ENCODE measurements at places on chromosomes 7 and 10.

DNA sequence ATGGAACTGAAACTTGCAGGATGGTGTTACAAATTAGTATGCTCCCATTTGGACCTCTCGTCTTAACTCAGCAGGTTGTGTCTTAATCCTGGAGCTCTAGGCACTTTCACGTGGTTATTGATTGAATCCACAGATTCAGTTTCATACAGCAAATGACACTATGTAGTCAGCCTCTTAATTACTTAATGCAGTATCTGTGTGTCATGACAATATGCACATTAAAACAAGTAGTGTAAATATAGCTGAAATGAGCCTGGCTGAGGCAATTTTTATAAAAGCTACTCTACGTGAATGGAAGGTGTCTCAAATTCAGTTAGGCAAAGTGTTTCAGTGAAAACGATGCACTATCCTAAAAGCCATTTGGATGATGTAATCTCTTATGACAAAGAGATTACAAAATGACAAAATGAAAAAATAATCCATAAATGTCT is 86.8 kb downstream of the CD36 start:
- DNase-seq, result no peak

DNA sequence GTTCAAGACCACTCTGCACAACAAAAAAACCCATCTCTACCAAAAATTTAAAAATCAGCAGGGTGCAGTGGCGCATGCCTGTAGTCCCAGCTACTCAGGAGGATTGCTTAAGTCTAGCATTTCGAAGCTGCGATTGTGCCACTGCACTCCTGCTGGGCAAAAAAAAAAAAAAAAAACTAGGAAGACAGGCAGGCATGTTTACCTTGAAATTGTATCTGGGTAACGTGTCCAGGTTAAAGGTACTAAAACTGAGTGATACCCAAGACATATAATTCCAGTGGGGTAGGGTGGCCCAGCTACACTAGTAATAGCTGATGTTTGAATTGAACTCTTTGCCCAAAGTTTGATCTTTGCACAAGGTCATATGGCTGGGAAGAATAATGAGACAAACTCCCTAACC is 16.2 kb downstream of the GHITM start:
- DNase-seq, result no peak

GRCh38 chr10:66819691-66820090 is 106.1 kb upstream of the LRRTM3 start:
- no peak for DNase-seq

DNA sequence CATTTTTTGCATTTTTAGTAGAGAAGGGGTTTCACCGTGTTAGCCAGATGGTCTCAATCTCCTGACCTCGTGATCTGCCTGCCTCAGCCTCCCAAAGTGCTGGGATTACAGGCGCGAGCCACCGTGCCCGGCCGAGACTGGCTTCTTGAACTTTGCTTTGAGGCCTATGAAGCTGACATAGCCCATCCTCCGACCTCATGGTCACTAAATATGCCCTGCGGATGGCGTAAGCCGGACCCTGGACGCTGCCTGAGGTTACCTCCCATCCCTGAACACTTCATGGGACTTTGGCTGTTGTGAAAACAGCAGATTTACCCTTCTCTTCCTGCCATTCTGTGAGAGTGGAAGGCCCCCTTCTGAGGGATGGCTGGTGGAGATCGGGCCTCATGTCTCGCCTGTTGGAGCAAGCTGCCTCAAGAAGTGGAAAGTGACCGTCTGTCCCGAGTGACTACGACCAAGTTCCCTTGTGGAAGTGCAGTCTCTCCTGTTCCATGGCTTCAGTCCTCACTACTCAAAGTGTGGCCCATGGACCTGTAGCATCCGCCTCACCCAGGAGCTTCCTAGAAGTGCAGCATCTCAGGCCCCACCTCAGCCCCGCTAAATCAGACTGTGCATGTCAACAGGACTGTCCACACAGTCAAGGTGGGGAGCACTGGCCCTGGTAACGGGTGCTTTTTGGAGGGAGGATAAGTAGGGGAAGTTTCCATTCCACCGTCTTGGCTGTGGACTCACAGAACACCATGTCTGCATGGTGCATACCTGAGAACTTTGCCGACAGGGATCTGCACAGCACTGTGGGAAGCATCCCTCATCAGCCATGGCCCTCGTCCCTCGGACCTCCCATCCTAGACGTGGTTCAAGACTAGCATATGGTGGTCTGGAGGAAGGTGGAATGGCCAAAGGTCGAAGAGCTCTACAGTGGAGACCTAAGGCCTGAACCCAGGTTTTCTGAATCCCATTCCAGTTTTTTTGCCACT is 210.5 kb upstream of the SHH start:
- no peak for DNase-seq

GRCh38 chr7:33108554-33109004 is 625 bp downstream of the RP9 start:
- no peak for DNase-seq

DNA sequence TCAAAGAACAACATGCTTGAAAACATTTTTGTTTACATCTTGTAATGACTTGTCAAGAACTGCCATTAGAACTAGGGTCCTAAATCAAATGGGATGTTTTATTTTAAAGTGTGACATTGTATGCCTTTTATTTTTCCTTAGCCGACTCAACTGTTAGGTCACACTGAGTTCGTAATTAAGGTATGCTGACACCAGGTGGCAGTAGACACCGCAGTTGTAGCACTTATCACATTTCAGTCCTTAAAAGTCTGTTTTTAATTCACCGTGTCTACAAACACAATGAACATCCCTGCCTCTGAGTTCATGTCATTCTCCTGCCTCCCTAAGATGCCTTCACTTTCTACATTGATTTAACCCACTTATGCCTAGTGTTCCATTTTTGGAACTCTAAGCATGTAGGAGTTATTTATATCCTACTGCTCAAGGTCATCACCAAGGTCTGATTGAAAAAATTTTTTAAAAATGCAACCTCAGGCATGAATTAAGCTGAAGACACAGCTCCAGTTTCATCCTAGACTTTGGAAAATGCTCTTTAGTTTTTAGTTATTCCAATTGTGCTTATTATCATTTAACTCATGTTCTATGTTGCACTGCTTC is 186.1 kb downstream of the BMPER start:
- DNase-seq, result no peak

DNA sequence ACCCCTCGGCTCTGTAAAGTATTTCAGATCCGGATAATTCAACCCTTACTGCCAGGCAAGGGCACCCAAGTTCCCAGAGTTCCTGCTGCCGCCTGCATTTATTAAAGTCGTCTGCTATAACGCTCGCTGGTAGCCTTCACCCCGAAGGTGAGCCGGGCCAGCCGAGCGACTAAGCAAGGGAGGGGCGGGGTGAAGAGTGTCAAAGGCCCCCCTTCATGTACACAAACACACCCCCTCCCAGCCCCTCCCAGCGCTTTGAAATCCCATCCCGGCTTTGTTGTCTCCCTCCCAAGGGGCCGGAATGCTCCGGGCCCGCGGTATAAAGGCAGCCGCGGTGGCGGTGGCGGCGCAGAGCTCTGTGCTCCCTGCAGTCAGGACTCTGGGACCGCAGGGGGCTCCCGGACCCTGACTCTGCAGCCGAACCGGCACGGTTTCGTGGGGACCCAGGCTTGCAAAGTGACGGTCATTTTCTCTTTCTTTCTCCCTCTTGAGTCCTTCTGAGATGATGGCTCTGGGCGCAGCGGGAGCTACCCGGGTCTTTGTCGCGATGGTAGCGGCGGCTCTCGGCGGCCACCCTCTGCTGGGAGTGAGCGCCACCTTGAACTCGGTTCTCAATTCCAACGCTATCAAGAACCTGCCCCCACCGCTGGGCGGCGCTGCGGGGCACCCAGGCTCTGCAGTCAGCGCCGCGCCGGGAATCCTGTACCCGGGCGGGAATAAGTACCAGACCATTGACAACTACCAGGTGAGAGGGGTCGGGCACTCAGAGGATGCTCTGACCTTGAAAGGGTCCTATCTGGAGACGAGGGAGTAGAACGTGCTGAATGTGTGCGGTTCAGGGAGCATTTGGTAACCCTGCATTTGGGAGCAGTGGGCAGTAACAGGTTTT is at the start of gene DKK1:
TSS of gene DKK1 (plus strand) at position 349 of the 889 bp plus-strand sequence. CDS start at position 503, 154 bp downstream.
- no peak for DNase-seq

GRCh38 chr7:13945670-13946069 is 43.8 kb downstream of the ETV1 start:
- DNase-seq, result no peak

DNA sequence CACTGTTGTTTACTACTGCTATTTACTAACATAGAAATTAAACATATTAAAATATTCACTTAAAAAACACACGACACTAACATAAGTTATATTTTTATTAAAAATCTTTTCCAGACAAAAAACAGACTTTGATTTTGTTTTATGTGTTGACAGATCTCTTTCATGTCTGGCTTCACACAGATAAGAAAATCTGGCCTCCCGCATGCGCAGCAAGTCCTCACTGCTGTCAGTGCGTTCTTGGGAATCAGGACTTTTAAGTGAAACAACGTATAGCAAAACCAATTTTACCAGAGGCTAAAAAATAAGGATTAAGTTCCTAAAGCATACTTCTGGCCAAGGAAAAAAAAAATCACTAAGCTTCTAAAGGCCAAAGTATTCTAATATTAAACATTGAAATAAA is 1.2 kb upstream of the IDI1 start:
- DNase-seq, result no peak

- DNase-seq, result no peak
Observed at GRCh38 chr7:4073052-4073451, 609.0 kb upstream of the FOXK1 start.

- no peak for DNase-seq
Observed at GRCh38 chr7:134365341-134366054, 48.8 kb upstream of the SLC35B4 start.

DNA sequence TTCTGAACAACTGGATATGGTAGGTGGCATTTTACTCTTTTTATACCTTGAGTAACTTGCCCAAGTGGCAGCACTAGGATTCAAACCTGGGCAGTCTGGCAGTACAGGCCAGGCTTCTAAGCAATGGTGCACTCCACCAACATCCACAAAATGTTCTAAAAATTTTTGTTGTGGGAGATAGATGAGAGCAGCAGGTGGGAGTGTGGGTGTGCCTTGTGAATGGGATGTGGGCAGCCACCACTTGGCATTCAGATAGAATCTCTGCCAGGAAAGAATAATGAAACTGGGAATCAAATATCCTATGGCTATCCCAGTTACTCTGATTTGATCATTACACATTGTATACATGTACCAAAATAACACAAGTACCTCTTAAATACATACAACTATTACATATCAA is 810.7 kb downstream of the MAGI2 start:
- DNase-seq, result no peak

GRCh38 chr10:78802431-78802830 is 266.3 kb upstream of the ZMIZ1 start:
- no peak for DNase-seq

GRCh38 chr10:86951184-86951761 is 6.1 kb downstream of the MMRN2 start:
- DNase-seq, result no peak

- no peak for DNase-seq
Observed at GRCh38 chr7:105267244-105267643, 121.5 kb downstream of the SRPK2 start.

- no peak for DNase-seq
Observed at GRCh38 chr7:1354661-1355567, 104.4 kb downstream of the MICALL2 start.

DNA sequence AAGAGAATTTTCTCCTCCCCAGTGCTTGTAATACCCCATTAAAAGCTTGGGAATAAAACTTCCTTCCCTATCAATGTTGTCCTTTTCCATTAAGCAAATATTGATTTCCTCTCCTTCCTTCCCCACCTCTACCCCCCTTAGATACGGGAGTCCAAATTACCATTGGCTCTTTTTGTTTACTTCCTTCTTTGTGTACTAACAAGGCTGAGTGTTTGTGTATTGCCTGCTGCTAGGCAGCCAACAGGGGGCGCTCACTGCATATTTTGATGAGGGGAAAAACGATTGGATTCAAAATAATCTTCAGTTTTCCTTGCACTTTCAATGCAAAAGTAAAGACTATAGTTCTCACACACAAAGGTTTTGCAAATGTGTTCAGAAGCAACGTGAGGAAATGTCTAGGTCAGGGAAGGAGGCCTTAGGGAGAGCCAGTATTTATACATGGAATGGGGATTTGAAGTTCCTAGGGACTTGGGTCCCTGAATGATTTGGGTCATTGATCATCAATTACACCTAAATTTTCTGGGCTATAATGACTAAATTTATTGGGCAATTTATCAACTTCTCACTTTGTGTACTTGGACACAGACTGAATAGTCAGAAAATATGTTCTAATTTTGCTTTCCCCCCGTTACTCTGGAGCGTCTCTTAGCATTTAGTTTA is 23.6 kb upstream of the VPS41 start:
- DNase-seq, result peak; percentile 6

DNA sequence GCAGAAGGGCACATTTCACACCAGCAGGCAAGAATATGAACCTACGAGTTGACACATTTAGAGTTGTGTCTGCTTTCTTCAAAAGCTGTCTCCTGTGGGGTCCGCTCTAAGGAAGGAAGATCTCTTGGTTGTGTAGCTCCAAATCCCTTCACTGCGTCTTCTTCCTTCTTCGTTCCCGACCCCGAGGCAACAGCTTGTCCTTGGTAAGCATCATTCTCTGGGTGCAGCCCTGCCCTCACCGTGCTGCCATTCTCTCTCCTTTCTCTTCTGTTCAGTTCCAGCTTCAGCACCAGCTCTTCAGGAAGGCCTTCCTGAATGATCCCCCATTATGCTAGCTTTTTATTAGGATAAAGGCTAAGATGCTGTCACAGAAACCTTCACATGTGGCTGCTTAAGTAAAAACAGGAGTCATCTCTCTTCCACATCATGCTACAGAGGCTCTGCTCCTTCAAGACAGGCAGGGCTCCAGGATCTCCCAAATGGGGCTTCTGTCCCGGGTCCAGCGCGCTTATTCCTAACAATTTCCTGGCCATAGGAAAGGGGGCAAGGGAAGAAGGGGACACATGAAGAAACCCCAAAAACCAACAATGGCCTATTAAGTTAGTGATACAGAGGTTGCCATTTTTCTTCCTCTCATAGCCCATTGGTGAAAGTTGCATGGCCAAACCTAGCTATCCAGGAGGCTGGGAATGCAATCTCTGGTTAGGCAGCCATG is 52.2 kb upstream of the SHH start:
- no peak for DNase-seq

DNA sequence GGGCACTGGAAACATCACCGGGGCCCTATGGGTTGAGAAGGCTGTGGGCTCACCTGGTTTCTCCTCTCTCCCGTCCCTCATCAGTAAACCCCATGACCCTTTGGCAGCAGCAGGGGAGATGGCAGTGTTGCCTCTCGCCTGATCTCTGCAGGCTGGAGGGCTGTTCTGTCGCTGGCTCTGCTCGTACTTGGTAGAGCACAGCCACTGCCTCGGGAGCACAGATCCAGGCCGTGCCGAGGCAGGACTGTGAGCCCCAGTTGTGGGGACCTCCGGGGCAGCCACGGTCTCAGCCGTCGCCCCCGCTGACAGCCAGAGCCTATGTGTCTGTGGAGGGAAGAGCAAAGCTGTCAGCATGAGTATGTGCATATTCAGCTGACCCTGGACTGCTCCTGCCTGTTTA is 94.9 kb downstream of the PTPRE start:
- DNase-seq, result no peak

- no peak for DNase-seq
Observed at GRCh38 chr7:43058271-43059066, 54.0 kb upstream of the HECW1 start.
